ENCODE measurements at places on chromosomes 12 and 14.

GRCh38 chr14:54775486-54776140 is 127.0 kb downstream of the GCH1 start:
- no peak for DNase-seq

- DNase-seq, result no peak
Observed at GRCh38 chr12:7127916-7128626, 618 bp downstream of the RBP5 start.

GRCh38 chr12:66320996-66321395 is 18.7 kb downstream of the HELB start:
- DNase-seq, result no peak

DNA sequence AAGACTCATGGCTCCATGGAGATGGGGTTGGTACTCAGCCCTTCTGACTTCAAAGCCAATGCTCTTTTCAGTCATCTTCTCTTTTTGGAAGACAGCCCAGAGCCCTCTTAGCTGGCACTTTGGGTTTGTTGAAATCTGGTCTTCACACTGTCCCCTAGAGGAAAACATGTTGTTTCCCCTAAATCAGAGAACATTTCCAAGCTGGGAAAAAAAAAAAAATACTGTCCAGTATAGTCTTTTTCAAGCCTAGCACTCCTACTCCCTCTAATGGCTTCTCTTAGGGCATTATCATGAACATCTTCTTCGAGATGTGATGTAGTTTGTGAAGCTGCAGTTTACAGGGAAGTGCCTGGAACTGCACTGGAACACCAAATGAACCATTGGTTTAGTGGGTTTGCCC is 3.0 kb upstream of the ZC3H14 start:
- DNase-seq, result no peak

GRCh38 chr12:2154050-2154449 is 101.3 kb downstream of the CACNA1C start:
- no peak for DNase-seq

GRCh38 chr14:67335781-67336180 is 23.8 kb downstream of the ATP6V1D start:
- no peak for DNase-seq

GRCh38 chr12:71763677-71764379 is 9.2 kb downstream of the RAB21 start:
- DNase-seq, result no peak
